ENCODE measurements at places on chromosomes 11 and 22.

- no peak for DNase-seq
These were observed 53.3 kb downstream of the FLRT1 start for GRCh38 chr11:64089027-64089360.

- no peak for DNase-seq
These were observed 2.3 kb downstream of the LSP1 start for GRCh38 chr11:1854949-1855885.

DNA sequence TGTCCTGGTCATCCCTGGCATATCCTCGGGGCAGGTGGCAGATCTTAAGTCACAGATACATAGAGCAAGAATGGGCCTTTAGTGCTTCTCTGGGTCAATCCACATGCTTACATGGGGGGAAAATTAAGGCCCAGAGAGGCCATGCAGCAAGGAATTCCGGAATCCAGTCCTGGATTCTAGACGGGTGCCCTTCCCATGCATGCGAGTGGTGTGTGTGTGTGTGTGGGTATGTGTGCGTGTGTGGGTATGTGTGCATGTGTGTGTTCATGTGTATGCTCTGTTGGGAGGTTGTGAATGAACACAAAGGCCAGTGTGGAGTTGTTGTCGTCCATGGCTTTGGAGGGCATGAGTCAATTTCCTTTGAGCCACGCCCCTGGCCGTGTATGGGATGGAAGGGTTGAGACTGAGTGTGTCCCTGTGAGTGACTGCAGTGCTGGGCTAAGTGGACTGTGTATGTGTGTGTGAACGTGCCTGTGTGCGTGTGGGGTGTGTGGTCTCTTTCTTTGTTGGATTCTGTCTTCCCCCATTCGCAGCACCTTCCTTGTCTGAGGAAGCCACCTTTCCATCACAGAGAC is 33.4 kb upstream of the EIF3D start:
- DNase-seq, result no peak

DNA sequence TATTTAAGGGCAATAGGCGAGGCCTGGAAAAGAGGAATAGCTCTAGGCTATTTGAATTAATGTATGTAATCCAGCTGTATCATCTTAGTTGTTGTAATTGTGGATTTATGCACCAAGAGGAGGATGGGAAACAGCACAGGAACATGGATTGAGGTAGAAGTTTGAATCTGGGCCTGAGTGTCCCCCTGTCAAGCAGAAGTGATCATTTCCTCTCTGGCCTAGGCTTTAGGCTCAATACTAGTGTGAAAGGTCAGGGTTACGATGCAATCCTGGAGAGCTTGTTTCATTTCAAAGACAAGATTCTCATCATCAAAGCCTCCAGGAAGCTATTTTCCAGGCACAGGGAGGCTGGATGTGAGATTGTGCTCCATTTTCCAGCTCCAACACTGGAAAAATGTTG is 77.9 kb upstream of the HSD17B12 start:
- no peak for DNase-seq

Measured in nucleus accumbens (tissue), 56 donors.